ENCODE measurements at places on chromosomes 11 and 22.

DNA sequence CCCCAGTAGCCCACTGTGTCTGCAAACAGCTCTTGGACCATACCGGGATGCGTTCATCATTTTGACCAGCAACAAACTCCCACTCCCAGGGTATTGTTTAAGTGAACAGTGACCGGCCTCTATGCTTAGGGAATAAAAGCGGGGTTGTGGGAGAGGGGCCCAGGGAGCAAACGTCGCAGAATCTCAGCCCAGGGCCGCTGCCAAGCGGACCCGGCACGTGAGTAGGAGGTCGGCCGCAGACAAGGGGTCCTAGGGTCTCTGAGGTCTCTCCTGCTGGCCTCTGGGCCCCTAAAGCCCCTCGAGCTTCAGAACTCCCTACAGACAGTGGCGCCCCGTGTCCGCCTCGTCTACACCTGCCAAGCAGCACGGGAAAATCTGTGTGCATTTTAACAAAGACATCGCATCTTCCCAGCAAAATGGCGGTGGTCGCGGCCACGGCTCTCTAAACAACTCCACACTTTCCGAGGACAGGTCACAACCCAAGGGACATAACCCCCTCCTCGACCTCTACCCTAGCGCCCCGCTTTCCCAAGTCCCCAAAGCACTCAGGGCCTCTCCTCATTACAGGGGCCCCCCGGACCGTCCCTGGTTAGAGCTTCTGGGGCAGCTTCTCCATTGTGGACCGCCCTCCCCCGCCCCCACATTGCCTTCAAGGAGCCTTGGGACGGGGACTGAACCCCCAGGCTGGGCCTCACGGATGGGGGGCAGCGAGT is 3.9 kb upstream of the GCAT start:
- no peak for DNase-seq

- DNase-seq: no peak
Observed at GRCh38 chr11:44718612-44719390, 8.0 kb upstream of the TSPAN18 start.

GRCh38 chr11:120290956-120291355 is 34.1 kb upstream of the TLCD5 start:
- no peak for DNase-seq

- DNase-seq: no peak
Observed at GRCh38 chr11:100592619-100593260, 94.3 kb upstream of the ARHGAP42 start.

- DNase-seq: no peak
Observed at GRCh38 chr11:108237058-108237481, 14.2 kb downstream of the ATM start.

DNA sequence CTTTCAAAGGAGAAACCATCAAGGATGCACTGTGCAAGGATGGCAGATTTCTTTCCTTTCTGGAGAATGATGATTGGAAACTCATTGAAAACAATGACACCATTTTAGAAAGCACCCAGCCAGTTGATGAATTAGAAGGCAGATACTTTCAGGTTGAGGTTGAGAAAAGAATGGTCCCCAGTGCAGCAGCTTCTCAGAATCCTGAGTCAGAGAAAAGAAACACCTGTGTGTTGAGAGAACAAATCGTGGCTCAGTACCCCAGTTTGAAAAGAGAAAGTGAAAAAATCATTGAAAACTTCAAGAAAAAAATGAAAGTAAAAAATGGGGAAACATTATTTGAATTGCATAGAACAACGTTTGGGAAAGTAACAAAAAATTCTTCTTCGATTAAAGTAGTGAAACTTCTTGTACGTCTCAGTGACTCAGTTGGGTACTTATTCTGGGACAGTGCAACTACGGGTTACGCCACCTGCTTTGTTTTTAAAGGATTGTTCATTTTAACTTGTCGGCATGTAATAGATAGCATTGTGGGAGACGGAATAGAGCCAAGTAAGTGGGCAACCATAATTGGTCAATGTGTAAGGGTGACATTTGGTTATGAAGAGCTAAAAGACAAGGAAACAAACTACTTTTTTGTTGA is 9.8 kb downstream of the FAM111A start:
- no peak for DNase-seq

GRCh38 chr11:102846292-102846691 is 2.9 kb upstream of the MMP3 start:
- no peak for DNase-seq

GRCh38 chr22:34294986-34295385 is 374.7 kb upstream of the LARGE1 start:
- DNase-seq: no peak

DNA sequence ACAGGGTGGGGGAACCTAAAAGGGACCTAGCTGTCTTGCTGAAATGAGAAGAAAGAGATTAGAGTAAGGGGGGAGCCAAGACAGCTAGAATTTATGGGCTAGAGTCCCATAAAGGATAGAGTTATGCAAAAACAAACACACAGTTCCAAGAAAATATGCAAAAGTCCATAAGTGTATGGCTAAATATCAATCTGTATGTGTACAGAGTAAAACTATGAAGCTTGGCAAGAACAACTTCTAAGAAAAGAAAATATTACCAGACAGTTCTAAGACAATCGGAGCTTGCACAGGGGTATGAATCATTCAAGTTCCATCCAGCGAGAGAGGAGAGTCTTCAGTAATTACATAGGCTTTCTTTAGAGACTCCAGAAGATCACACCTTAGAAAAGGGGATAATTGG is 41.8 kb downstream of the GDPD4 start:
- DNase-seq: no peak

GRCh38 chr11:134486704-134487103 is 74.7 kb upstream of the B3GAT1 start:
- no peak for DNase-seq

GRCh38 chr22:20183823-20184222 is 33.0 kb upstream of the CCDC188 start:
- no peak for DNase-seq

DNA sequence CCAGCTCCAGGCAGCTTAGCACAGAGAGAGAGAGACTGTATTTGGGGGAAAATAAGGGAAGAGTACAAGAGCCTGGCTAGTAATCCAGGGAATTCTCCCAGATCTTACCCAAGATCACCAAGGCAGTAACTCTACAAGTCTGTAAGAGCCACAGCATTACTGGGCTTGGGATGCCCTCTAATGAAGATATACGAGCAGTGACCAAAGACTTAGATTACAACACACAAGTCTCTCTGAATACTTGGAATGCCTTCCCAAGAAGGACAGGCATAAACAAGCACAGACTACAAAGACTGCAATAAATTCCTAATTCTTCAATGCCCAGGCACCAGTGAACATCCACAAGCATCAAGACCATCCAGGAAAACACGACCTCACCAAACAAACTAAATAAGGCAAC is 17.7 kb downstream of the DNAJC24 start:
- no peak for DNase-seq

DNA sequence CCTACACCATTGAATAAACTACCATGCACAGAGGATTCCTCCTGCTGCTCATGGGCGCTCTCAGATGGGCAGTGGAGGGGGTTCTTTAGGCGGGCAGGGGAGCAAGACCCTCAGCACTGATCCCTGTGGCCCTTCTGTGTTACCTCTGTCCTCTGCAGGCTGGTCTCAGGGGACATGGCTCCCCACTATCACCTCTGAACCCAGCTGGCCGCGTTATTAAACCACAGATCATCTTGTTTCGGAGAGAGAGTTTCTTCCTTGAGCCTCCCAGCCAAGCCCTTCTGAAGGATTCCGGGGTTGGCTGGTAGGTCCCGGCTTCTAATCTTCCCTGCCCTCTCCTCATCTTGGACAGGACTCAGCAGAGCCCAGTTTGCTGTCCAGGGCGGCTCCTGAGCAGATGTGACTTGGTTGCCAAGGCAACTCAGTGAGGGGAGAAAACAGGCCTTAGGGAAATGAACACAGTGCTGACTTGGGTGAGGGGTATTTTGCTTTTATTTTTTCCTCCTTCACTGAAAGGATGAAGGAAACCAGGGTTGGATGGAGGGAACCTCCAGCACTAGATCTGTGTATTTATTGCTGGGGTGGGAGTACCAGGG is 13.3 kb downstream of the APOL3 start:
- no peak for DNase-seq

DNA sequence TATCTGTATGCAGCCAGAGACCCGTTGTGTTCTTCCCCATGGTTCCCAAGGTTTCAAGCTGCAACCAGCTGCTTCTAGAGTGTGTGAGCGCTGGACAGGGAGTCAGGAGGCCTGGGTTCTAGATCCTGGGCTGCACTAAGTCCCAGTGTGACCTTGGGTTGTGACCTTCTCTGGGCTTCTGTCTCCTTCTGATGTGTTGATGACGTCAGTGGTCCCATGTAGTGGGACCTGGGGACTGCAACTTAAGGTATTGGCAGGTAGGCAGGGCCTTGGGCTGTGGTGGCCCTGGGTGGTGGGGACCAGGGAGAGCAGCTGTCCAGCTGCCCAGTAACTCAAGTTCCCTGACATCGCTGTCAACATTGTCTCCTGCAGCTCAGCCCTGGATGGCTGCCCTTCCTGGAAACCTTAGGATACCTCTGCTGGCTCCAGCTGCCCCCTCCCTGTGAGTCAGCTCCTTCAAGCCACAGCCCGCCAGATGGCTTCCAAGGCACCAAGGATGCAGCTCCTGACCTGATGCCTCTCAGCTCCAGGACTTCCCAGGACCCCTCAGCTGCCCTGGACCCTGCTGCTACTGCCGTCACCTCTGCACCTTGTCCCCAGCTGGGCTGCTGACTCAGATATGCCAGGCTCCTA is 1.3 kb upstream of the PVALB start:
- DNase-seq: no peak

DNA sequence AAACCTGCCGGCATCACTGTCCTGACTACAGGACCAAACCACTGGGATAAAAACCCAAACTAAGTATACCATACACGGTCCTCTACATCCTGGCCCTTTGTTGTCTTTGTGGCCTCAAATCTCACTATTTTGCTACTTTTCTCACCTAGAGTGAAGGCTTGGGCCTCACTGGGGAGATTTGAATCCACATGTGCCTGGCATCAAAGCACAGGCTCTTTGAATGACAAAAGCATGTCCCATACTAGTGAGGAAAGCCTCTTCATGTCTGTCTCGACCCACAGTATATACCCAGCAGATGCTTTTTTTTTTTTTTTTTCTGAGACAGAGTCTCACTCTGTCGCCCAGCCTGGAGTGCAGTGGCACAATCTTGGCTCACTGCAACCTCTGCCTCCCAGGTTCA is 72.5 kb upstream of the DRD2 start:
- no peak for DNase-seq

DNA sequence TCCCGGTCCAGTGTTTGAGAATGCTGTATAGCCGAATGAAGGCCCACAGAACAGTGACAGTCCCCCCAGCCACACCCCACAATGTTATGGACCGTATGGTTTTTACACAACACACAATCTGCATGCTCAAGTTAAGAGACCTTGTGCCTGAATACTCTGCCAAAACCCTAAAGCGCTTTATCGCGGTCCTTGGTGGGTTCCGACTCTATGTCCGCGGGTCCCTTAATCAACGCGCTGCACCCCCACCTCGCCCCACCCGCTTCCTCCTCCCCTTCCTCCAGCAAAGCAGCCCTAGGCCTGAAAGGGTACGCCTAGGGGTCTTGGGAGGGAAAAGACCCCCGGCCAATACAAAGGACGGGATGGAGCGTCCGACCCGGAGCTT is 442 bp downstream of the COPB1 start:
- DNase-seq: peak; percentile 36

GRCh38 chr22:40027191-40028097 is 32.7 kb downstream of the FAM83F start:
- DNase-seq: no peak

- DNase-seq: no peak
Observed at GRCh38 chr11:122723576-122723975, 68.1 kb downstream of the UBASH3B start.

DNA sequence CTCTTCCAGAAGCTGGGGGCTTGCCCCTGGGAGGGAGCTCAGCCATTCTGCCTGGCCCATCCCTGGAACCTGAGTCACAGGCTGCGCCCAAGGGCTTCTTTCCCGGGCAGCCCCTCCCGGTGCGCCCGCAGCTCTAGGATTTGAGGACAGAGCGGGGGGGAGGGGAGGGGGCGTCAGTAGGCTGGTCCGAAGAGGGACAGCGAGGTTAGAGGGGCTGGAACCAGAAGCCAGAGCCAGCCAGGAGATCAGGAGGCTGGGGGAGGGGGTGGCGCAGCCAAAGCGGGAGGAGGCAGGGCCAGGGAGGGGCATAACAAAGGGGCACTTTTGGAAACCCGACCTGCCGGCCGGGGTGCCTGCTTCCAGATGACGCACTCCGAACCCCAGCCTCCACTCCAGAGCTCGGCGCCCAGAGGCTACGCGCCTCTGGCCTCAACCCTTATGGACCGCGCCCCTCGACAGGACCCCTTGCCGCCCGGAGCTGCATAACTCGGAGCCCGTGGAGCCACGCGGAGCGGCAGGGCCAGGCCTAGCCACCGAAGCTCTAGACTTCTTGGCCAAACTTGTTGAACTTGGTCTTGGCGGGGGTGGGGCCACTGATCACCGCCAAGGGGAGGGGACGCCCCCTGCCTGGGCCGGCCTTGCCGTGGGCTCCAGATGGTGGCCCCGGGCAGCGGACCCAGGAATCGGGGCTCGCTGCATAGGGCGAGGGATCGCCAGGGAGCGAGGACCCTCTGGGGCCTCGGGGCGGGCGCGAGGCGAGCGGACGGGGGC is 744 bp downstream of the PACSIN3 start:
- DNase-seq: peak; percentile 50

GRCh38 chr11:61571337-61571736 is 9.5 kb downstream of the SYT7 start:
- DNase-seq: no peak

DNA sequence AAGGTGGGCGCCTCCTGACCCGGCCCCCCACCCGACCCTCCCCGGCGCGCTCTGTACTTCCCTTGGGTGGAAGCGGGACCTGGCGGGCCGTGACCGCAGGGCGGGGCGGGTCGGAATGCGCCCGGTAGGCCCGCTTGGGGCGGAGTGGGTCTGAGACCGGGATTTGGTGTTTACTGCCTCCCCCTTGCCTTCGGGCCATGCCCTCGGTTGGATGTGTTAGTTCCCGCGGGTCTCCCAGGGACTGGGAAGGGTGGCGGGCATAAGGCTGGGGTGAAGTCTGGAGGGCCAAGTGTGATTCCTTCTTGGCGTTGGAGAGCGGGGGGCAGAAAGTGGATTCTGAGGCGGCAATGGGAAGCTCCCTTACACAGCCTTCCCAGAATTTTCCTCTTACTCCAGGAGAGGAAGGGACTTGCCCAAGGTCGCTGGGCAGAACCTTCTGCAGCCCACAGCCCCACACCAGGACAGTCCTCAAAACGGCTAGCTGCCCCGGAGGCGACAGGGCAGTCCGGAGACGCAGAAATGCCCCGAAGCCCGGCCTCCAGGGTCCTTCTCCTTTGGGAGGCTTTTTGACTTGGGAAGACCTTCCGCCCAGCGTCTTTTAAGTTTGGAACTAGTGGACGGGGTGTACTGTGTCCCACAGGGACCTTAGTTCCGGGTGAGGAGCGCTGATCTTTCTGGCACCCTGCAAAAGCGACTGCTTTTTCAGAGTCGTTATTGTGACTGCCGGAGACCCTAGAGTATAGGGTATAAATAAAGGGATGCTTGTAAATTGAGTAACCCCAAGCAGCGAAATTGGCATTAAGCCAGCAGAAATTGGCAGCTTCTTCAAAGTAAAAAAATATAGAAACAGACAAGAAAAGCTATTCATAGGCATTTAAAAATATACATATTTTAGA is 647 bp downstream of the SWAP70 start:
- DNase-seq: no peak

Data from hypothalamus (tissue), 51 donors.